ENCODE measurements at places on chromosomes 4 and X.

- no peak for DNase-seq
Measured at GRCh38 chr4:14336656-14337055, 665.6 kb upstream of the CPEB2 start.

GRCh38 chrX:56974408-56974807, 20.9 kb downstream of the SPIN3 start:
- DNase-seq = no peak

DNA sequence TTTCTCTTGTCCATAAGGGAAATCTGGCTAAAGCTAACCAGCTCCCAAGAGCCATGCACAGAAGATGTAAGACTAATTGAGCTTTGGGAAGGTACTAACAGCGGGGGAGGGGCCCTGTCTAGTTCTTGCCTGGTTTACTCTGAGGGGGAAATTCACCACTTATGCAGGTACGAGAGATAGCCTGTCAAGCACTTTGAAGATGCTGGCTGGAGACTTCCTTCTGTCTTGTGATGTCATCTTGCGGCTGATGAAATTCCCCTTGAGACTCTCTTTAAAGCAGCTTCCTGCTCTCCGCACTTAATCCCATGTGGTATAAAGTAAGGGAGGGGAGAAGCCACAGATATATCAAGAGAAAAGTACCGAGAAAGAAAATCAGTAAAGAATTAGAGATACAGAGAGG, 345.3 kb downstream of the MAPK10 start:
- no peak for DNase-seq

DNA sequence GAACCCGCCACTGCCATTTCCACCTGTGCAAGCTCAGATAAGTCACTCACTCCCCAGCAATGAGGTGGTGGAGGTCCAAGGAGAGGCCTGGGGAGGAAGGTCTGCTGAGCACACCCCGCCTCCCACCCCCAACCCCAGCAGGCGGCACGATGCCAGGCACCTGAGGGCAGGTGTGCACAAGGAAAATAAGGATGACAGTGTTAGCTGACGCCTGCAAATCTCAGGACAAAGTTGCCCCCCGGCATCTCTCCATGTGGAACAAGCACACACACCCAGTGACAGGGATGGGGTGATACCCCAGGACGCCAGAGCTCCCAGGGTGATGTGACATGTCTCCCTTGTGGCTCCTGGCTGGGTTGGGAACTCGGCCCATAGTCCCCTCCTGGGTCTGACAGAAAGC, 9.9 kb downstream of the JAKMIP1 start:
- no peak for DNase-seq

DNA sequence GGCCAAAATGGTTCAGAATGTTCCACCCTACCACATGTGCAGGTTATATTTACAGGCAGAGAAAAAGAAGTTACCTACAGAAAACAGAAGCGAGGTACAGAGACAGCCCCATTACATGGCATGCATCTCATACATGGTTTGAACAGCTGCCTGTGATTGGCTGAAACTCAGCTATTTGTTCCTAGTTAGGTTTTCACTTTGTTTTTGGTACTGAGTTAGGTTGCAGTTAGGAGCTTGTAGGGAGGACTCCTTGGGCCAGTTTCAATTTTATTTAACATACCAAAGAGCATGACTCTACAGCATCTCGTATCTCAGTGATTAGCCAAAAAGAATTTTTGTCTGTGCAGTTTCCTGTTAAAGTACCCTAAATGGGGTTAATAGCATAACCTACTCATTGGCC, 392.0 kb downstream of the MAPK10 start:
- DNase-seq = no peak

- no peak for DNase-seq
Measured at GRCh38 chrX:74321191-74321590, 17.2 kb downstream of the ZCCHC13 start.

- no peak for DNase-seq
Measured at GRCh38 chrX:118631586-118631985, 95.8 kb upstream of the IL13RA1 start.

DNA sequence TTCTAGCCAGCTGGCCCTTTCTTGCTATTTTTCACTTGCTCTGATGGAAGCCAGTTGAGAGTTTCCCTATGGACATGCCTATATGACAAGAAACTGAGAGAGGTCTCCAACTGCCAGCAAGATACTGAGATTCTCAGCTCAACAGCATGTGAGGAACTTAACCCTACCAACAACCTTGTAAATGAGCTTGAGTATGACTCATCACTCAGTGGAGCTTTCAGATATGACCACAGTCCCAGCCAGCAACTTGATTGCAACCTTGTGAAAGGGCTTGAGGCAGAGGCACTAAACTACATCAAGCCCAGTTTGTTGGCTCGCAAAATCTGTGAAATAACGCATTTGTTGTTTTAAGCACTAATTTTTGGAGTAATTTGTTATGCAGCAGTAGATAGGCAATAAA, 175.8 kb downstream of the COMMD8 start:
- DNase-seq = no peak

GRCh38 chrX:41302370-41302769, 31.6 kb upstream of the DDX3X start:
- DNase-seq = no peak

DNA sequence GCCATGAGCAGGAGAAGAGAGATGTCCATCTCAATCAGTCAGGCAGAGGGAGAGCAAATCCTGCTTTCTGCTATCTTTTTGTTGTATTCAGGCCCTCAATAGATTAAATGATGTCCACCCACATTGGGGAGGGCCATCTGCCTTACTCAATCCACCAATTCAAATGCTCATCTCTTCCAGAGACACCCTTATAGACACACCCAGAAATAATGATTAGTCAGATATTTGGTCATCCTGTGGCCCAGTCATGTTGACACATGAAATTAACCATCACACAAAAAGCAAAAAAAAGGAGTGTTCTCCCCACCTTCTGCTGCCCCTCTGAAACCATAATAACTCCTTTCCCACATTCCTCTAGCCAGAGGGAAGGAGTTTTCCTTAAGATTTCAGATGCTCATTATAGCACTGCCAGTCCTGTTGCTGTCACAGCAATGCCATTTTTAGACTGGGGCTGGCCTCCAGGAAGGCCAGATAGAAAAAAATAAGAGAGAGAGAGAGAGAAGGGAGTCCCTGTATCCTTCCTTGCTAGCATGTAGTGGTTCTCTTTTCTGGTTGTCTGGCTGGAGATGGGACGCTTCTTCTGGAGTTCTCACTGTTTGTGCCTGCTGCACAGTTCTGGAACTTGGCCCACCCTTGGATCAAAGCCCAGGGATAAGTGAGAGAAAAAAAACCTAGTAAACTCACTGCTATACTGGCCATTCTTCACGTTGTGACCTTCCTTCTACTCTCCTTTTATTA, 177.7 kb downstream of the RBM46 start:
- DNase-seq = no peak

GRCh38 chr4:87555773-87556619, 26.8 kb upstream of the SPARCL1 start:
- no peak for DNase-seq
